ENCODE measurements at places on chromosomes 12 and 14.
A peak's percentile ranks its signal among the peaks of the same experiment; 100 is the strongest.

DNA sequence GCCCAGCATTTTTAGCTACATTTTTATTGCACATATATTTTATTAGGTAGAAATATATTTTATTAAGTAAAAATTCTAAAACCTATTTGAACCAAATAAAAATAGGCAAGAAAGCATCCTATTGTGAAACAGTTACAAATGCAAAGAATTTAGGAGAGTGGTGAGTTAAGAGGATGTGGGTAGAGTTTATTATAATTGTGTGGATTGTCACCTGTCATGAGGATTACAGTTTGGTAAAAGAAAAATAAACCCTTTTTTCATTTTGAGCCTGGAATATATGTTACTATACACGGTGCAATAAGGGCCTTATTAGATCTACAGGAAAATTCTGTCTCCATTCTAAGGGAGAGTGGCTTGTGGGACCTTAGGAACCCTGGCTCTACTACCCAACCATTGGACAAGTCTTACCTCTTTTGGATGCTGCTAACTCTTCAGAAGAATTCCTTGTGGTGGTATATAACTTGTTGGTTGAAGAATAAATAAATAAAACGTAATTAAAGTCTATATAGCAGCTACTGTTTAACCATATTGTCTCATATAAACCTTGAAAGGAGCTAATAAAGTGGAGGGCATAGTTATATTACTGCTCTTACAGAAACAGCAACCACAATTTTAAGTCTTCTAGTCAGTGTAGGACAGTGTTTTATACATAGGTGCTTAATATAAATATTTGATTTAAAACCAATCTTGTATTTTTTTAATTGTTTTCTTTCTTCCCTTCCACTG, 67.8 kb downstream of the FGD4 start:
- no peak for DNase-seq

GRCh38 chr14:94244182-94244581, 48.9 kb downstream of the SERPINA10 start:
- DNase-seq = no peak

DNA sequence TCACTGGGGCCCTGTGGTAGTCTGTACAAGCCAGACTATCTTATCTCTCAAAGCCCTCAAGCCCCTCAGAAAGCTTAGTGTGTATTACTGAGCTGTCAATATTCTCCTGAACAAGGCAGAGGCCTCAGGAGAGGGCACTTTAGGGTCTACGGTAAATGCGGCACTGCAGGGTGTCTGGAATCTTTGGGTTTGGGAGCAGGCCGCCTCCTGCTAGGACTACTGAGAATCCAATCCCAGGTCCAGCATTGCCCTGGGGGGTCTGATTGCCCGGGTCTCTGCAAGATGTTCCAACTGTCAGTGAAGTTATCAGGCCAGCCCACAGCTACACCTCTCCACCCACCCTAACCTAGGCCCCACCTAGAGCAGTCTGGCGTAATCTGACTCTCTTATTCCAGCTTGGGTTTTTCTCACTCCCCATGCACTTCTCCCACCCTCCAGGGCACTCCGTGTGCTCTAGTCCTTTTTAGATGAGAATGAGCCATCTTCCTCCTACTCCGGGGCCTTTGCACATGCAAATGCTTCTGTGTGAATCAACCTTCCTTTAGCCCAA, 4.3 kb upstream of the ZFP36L1 start:
- DNase-seq = no peak

DNA sequence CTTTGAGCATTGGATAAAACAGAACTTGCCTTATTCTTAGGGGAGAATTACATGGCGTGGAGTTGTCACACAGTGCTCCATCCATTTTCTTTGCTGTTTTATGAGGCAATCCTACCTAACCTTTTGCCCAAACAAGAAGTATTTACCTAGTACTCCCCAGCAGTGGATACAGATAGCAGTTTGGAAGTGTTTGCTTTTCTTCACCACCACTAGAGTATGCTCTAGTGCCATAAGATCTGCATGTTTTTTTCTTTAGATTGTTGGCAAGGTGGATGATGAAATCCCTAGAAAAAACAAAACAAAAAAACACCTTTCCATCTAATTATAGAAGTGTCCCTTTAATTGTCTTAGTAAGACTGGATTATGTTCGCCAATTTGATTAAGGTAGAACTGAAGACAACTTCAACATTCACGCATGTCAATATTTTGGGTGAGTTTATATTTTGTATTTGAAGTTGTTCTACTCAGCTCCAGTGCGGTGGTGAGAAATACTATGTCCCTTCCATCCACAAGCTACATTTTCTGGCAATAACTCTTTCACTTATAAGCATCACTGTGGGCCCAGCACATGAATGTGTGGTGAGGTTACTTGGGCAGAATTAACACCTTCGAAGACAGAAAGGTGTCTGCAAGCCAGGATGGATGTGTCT, 23.6 kb upstream of the TMEM260 start:
- no peak for DNase-seq

DNA sequence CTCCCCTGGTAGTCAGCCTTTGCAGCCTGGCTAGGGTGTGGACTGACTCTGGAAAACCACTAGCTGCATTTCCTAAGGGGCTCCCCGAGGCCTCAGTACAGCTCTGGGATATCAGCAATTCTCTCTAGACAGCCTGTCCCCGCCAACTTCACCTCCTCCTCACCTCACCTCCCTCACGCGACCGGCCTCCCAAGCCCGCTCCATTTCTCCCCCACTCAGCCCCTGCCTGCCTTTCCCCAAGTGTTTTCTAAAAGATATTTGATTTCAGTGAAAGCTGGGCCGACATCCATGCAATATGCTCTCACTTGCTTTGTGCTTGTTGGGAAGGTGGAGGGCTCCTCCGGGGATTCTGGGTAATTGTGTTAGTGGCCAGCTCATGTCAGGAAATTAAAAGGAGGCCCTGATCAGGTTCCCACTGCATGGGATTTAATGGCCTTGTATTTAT, 91.8 kb downstream of the ESRRB start:
- no peak for DNase-seq

GRCh38 chr12:18749386-18749957, 11.6 kb downstream of the CAPZA3 start:
- no peak for DNase-seq

- DNase-seq = no peak
Measured at GRCh38 chr14:33475623-33476022, 475.3 kb downstream of the EGLN3 start.

DNA sequence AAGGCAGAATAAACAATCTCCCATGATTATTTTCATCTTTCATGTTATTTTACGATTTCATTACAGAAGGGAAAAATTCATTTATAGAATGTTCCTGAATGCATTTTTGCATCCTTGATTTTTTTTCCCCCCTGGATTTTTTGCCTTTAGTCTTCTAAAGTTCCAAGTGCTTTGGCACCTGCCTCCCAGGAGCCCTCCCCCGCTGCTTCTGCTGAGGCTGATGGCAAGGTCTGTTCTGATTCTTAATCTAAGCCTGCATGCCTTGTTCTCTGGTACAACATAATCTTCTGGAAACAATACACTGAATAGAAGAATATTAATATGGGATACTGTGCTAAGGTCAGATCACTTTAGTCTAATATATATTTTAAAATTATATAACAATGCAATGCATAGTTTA, 18.0 kb downstream of the YARS2 start:
- no peak for DNase-seq

DNA sequence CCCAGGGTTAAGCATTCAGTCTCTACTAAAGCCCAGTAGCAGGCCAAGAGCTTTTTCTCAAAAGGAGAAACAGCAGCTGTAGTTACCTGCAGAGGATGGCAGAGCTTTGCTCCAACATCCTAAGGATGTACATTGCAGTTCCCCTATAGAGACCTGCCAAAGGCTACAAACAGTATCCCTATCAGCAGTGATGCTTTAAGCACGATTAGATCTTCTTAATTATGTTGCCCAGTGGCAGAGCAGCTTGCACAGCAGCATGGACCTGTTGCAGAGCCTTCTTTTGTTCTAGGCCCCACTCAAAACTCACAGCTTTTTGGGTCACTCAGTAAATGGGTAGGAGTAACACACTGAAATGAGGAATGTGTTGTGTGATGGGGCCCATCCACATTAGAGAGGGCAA, 46.4 kb upstream of the CRY1 start:
- no peak for DNase-seq

DNA sequence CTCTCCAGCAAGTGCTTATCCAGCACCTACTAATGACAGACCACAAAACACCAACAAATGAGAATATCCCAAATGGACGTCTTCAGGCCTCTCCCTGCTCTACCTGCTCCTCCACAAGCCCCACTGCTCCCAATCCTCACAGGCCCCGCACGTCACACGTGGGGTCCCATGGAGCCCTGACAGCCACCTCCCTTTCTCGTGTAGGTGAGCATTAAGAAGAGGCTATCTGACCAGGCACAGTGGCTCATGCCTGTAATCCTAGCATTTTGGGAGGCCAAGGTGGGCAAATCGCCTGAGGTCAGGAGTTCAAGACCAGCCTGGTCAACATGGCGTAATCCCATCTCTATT, 5.4 kb downstream of the RIMBP2 start:
- no peak for DNase-seq

DNA sequence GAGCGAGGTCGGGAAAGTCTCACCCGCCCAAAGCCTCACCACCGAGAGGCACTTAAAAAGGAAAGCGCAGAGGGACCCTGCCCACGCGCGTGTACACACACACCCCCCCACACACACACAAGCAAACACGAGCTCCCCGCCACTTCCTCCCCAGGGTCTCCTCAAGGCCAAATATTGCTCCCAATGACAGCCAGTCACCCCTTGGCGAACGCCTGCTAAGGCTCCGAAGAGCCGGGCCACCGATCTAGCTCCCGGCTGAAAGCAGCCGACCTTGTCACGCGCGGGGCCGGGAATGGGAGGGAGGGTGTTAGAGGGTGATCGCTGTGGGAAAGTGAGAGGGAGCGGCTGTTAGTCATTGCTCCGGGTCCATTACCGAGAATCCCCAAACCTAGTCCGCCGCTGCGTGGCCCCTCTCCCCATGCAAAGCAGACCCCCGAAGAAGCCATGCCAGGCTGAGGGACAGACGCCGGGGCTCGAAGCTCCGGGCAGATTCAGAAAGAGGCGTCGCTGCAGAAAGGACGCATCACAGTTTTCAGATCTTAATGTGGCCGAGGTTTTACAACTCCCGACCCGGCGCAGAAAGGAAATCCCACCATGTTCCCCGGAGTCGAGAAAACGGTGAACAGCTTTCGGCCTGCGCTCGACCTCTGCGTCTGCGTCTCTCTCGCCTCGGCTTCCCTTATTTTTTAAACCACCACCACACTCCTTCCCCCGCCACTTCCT, 2.6 kb downstream of the BMP4 start:
- DNase-seq = no peak

GRCh38 chr12:122852336-122853275, 17.3 kb downstream of the HIP1R start:
- no peak for DNase-seq

DNA sequence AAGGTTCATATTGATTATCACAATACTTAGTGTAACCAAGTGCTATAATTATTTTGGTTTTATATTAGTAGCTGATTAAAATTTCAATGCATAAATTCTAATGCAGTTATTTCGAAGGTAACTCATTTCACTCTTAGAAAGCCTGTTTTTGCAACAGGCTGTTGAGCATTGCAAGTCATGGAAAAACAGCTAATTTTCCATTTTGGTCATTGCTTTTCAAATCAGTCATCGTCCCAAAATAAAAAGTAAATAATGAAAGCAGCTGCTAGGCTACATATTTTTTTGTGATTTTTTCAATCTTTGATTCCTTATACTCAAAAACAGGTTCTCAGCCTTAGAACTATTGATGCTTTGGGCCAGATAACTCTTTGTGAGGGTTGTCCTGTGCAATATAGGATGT, 22.9 kb downstream of the VEZT start:
- no peak for DNase-seq

- no peak for DNase-seq
Measured at GRCh38 chr14:41549821-41550607, 56.7 kb upstream of the LRFN5 start.

GRCh38 chr12:21559855-21560569, 33.9 kb downstream of the SPX start:
- DNase-seq = peak; percentile 17

GRCh38 chr12:95763809-95764253, 26.7 kb downstream of the NTN4 start:
- peak; percentile 76 for DNase-seq

DNA sequence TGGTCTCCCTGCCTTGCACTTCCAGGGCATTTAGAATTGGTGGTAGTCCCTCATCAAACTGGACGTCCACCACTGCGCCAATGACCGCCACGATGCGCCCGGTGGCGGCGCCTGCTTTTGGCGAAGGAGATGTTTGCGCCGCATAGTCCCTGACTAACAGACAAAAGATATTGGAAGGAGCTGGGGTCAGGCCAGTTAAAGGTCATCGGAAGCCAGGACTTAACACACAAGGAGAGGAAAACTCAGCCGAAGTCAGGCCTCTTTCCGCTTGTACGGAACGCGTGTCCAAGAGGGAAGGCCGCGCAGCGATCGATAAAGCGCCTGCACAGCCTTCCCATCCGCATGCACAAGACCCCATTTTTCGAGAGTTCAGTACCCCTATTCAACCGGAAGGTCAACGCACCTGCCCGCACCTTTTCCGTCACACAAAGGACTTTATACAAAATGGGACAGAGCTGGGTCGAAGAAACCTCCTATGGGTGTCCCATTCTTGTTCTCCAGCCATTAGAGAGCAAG, 525 bp downstream of the ATP5F1B start:
- DNase-seq = no peak

DNA sequence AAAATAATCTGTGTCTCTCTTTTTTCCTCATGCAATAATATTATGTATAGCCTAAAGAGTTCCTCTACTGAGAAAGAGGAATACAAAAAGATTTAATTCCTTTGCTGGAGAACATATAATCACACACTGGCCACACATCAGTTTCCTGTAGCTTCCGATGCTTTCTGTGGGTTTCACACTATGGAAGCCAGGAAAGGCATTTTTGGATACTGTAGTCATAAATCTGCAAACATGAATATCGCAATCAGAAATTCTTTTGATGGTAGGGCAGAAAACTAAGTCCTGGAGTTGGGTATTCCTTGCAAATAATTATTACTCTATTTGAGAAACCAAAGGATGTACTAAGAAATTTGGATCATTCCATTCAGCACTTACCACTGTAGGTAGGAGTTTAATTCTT, 260.0 kb downstream of the ACSS3 start:
- no peak for DNase-seq

- no peak for DNase-seq
Measured at GRCh38 chr12:68521848-68522502, 88.7 kb upstream of the RAP1B start.

GRCh38 chr12:111993292-111994150, 19.4 kb downstream of the TMEM116 start:
- no peak for DNase-seq

Data from keratinocyte (primary cell).